ENCODE measurements at places on chromosomes 5 and 9. TPM values are rescaled to one million over a fixed set of nuclear protein-coding genes. Genes with fewer than 3 reads are reported as not detected.

The TUSC1 gene
- total RNA-seq: not detected

The BTNL3 gene
- not detected for total RNA-seq

The SPATA9 gene
- total RNA-seq: not detected

The TAF11L5 gene
- not detected for total RNA-seq

The HRH2 gene
- 0.55 TPM for total RNA-seq

The IFNA4 gene
- not detected for total RNA-seq

The LTC4S gene
- total RNA-seq: not detected

The IFNK gene
- not detected for total RNA-seq

The CCL28 gene
- 51.4 TPM for total RNA-seq

The TAF11L10 gene
- total RNA-seq: not detected

The ZNG1F gene
- 12.4 TPM for total RNA-seq

The LCN10 gene
- total RNA-seq: not detected

The SURF4 gene
- total RNA-seq: 469 TPM

All from SK-MEL-5 (cell line).